ENCODE measurements at places on chromosomes 7 and 10.

GRCh38 chr10:44384601-44385025 is 284 bp downstream of the CXCL12 start:
- no peak for DNase-seq

GRCh38 chr10:63822496-63822895 is 301.3 kb downstream of the REEP3 start:
- DNase-seq, result no peak

GRCh38 chr10:43194266-43194665 is 56.0 kb downstream of the CSGALNACT2 start:
- no peak for DNase-seq

DNA sequence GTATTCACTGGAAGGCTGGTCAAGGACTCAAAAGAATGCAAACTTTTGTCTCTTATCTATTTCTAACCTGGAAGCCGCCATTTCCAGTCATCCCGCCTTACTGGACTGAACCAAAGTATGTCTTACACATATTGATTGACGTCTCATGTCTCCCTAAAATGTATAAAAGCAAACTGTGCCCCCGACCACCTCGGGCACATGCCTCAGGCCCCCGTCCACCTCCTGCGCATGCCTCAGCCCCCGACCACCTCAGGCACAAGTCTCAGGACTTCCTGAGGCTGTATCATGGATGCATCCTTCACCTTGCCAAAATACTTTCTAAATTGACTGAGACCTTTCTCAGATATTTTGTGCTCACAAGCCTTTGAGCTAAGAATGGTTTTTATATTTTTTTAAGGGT is 148.6 kb downstream of the PTPRN2 start:
- DNase-seq, result no peak

- no peak for DNase-seq
Observed at GRCh38 chr7:143050931-143051330, 1.2 kb upstream of the OR6V1 start.

DNA sequence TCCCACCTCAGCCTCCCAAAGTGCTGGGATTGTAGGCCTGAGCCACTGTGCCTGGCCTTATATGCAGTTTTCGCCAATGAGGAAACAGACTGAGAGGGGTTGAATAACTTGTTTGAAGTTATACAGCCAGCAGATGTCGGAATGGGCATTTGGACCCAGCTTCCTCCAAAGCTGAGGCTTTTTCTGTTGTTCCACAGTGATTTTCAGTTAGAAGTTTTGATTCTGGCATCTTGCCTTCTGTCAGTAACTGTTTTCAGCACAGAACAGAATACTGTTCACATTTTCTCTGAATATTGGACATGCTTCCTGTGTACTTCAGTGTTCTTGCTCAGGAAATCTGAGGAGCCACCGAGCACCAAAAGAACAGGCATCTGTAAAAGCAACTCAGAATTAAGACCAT is 287.2 kb downstream of the CAMK1D start:
- no peak for DNase-seq
